Fibroblast of villous mesenchyme (primary cell): ENCODE measurements at places on chromosomes 16 and 17.
A peak's percentile ranks its signal among the peaks of the same experiment; 100 is the strongest.

GRCh38 chr17:18139949-18140348, 31.4 kb downstream of the MYO15A start:
- DNase-seq = peak; percentile 28

DNA sequence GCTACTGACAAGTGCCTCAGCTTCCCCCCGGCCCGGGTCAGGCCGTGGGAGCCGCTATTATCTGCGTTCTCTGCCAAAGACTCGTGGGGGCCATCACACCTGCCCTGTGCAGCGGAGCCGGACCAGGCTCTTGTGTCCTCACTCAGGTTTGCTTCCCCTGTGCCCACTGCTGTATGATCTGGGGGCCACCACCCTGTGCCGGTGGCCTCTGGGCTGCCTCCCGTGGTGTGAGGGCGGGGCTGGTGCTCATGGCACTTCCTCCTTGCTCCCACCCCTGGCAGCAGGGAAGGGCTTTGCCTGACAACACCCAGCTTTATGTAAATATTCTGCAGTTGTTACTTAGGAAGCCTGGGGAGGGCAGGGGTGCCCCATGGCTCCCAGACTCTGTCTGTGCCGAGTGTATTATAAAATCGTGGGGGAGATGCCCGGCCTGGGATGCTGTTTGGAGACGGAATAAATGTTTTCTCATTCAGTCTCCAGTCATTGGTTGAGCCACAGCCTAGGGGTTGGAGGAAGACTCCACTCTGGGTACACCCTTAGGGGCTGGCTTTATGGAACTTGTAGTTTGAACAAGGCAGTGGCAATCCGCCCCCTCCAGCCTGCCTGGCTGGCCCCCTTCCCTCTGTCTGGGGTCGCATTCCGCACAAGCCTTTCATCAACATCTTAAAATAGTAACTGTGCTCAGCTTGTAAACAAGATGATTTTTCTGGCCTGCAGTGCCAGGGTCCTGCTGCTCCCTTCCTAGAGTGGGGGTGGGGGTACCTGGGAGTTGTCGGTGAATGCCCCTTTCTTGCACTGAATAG, 4.1 kb downstream of the SYNGR2 start:
- no peak for DNase-seq

DNA sequence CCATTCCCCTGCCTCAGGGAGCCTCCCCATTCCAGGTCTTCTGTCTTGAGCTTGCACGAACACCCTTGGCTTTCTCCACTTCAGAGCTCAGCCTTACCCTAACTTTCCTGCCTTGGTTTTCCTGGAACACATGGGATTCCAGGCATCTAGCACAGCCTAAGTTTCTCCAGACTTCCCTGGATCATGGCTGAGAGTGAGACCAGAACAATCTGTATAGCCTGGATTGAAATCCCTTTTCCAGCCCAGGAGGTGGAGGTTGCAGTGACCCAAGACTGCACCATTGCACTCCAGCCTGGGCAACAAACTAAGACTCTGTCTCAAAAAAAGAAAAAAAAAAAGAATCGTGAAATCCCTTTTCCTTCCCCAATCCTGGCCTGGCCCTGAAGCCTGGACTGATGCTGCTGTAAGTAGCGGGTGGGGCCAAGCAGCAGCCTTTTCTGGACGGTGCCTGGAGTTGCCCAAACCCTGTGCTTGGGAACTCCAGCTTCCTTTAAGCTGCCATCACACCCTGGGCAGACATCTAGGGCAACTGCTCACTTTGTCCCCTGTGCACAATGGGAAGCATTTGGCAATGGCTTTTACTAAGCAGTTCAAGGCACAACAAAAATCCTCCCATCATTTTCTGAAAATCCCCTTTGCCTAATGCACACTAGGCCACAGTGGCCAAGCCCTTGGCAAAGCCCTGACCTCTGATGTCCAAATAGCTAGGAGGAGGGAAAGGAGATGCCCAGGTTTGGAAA, 12.0 kb upstream of the SLC16A5 start:
- DNase-seq = no peak

DNA sequence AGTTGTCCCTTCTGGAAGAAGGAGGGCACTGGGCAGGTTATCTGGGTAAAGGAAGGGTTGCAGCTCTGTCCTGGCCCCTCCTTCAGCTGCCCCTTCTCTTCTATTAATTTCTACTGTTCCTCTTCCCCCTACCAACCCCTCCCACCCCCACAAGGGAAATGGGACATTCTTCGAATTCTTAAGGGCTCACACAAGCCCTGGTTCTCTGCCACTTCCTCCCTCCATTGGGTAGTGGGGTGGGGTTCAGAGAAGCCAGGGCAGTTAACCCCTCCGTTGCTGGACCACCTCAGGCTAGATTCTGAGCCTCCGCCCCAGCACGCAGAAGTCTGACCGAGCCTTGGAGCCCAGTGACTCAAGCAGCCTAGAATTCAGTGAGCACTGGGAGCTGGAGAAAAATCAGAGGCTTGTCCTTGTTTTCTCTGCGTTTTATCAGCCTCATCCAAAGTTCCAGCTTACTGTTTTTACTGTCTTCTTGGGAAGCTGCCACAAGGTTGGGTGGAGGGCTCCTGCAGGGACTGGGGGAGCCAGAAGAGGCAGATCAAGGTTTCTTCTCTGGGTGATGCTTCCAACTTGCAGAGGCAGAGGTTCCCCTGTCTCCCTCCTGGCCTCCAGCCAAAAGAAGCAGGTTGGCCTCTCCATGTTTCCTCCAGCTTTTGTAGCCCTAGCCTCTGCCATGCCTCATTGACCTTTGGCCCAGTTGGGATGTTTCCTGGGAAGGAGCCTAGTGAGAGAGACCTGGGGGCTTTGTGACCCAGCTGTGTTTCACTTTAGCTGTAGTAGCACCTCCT, 10.2 kb downstream of the LASP1 start:
- DNase-seq = peak; percentile 72

DNA sequence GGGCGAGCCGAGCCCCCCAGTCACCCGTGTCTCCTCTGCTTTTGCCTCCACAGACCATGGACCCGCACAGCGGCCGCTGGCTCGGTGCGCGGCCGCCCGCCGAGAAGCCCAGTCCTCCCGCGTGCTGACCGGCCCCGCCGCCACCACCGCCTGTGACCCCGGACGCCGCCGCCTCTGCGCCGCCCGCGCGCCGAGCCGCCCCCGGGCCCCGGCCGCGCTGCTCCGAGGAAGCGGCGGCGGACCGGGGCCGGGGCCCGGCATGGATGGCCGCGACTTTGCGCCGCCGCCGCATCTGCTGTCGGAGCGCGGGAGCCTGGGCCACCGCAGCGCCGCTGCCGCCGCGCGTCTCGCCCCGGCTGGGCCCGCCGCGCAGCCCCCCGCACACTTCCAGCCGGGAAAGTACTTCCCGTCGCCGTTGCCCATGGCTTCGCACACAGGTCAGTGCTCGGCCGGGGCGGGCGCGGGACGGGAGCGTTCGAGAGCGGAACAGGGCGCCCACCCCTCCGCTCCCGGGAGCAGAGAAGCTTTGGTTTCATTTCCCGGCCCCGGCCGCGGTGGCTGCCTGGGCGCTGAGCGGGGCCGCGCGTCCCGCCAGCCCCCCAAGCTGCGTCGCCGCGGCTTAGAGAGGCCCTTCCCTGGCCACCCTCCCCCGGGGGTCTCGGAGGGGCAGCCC, 4.4 kb downstream of the BAHCC1 start:
- DNase-seq = peak; percentile 53

GRCh38 chr16:68420366-68420942, 27.9 kb downstream of the SMPD3 start:
- no peak for DNase-seq

DNA sequence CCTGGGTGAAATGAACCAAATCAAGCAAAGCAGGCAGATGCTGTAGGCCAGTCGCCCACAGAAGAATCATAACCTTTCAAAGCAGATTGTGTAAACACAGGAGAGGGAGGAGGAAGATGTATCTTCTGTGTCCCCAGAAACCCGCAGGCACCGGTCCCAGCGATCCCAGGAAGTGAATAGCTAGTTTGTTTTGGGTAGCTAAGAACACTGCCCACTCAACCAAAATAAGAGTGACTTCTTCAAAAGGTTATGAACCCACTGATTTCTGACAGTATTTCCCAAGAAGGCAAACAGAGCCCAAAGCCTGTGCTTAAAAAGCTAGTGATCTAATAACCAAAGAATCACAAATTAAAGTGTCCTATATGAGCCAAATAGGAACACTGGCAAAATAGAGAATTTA, 67.8 kb downstream of the GRIN2A start:
- peak; percentile 64 for DNase-seq

DNA sequence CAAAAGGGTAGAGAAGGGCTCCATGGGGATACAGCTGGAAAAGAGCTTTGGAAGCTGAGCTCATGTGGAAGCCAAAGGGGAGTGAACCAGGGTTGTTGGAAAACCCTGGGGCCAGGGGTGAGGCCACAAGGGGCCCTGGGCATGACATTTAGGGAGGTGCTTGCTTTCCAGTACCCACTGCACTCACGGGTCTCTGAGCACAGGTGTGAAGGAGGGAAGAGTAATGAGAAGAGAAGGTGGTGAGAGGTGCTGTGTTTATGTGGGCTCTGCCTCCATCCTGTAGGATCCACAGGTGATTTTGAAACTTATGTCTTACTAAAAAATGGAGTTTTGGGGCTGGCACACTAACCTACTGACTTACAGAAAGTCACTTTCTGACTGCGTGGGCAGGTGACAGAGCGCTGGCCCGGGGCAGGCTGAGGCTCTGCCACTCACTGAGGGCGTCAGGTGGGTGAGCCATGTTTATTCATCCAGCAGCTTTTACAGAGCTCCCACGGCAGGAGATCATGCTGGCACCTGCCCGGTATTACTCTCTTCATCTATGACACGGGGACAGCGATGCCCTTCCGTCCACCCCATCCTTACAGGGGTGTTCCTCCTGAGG, 18.9 kb downstream of the KSR1 start:
- DNase-seq = no peak

DNA sequence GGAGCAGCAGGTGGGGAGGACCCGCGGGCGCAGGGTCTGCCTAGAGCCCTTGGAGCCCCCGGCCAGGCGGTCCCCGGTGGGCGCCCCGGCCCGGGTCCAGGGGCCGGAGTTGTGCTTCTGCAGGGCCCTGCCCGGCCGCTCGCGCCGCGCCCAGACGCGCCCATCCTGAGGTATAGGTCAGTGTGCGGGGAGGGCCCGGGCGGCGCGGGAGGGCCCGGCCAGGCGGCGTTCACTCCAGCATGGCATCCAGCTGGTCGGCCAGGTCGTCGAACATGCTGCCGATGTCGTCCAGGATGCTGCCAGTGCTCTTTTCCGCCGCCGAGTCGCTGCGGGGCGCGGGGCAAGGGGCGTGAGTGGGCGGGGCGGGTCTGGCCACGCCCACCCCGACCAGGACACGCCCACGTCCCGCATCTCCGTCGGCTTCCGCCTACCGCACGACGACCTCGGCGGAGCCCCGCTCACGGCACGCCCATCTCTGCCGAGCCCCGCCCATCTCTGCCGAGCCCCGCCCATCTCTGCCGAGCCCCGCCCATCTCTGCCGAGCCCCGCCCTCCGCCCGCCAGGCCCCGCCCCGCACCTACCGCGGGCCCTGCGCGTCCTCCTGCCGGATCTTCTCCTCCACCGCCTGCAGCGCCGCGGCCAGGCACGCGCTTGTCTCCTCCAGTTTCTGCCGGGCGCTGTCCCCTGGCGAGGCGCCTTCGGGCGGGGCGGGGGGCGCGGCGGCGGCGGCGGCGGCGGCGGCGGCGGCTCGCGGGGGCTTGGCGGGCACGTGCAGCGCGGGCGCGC, 17.9 kb downstream of the CASKIN1 start:
- no peak for DNase-seq

DNA sequence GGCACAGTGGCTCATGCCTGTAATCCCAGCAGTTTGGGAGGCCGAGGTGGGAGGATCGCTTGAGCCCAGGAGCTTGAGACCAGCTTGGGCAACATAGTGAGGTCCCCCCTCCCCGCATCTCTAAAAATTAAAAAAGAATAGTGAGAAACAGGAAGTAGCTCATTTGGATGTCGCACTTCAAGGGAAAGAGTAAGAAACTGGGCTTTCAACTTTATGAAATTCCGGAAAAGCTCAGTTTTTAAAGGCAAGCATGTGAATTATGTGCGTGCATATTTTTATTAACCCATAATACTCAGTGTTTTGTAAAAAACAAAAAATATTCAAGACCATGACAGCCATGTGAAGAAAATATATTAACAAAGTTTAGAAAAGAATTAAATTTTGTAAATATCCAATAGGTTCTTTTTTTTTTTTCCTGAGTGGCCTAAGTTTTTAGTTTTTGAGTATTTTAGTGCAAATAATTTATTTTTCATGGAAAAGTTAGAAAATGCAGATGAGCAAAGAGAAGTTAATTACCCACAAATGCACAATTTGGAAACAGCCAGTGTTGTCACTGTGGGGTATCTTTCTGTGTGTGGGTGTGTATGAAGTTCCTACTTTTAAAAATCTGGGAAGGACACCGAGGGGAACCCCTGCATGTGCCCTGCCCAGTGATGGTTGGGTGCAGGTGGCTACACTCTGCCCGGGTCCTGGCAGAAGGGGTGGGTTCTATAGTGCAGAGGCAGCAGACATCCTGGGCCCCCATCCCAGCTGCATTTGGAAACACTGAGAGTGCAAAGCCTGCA, 40.0 kb downstream of the CIBAR2 start:
- no peak for DNase-seq

- no peak for DNase-seq
Measured at GRCh38 chr17:17467016-17467415, 9.8 kb upstream of the MED9 start.

DNA sequence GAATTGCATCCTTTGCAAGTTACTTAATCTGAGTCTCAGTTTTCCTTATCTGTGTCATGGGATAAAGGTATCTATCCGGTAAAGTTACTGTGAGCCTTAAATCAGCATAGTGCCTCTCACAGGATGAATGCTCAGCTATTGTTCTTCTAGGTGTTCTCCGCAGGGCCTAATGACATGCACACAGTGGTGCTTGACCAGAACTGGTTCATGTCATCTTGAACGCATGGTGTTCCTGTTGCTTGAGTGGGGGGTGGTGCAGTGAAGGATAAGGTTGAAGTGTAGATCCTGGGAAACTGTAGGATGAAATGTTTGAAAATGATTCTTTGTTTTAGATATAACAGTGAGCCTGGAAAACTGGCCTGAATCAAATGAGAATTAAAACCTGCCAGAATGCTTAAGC, 4.0 kb downstream of the KRT40 start:
- no peak for DNase-seq

DNA sequence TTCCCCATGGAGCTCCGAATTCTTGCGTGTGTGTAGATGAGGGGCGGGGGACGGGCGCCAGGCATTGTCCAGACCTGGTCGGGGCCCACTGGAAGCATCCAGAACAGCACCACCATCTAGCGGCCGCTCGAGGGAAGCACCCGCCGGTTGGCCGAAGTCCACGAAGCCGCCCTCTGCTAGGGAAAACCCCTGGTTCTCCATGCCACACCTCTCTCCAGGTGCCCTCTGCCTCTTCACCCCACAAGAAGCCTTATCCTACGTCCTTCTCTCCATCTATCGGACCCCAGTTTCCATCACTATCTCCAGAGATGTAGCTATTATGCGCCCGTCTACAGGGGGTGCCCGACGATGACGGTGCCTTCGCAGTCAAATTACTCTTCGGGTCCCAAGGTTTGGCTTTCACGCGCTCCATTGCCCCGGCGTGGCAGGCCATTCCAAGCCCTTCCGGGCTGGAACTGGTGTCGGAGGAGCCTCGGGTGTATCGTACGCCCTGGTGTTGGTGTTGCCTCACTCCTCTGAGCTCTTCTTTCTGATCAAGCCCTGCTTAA, 617 bp upstream of the SENP3 start:
- peak; percentile 78 for DNase-seq

- DNase-seq = no peak
Measured at GRCh38 chr16:6726621-6727020, 606.0 kb upstream of the RBFOX1 start.

GRCh38 chr17:29210879-29211278, 30.7 kb upstream of the MYO18A start:
- peak; percentile 50 for DNase-seq

GRCh38 chr16:68719993-68720489, 17.1 kb upstream of the CDH1 start:
- no peak for DNase-seq

GRCh38 chr16:21162661-21163151, 4.2 kb downstream of the LDAF1 start:
- DNase-seq = peak; percentile 74
